Cardiac muscle cell (in vitro differentiated cells and primary cell): ENCODE measurements at places on chromosomes 3 and 15. TPM values are rescaled to one million over a fixed set of nuclear protein-coding genes. Genes with fewer than 3 reads are reported as not detected.

DNA sequence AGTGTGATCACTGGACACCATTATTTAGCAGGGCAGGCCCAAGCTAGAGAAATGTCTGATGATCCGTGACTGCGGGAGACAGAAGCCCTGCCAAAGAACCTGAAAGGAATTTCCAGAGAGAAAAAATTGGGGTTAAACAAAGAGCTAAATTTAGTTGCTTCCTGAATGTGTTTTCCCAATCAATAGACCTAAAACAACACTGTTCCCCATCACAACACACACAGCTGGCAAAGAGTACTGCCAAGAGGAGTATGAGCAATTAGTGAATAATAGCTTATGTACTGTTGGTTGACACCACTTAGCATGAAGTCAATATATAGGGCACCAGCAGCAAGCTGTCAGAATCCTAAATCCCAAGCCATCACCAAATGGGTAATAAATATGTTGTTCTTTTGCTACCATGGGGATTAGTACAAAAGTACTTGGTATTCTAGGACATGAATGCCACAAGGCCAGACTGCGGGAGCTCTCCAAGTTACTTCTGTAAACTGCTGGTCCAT lies 35.7 kb downstream of the CLK3 start:
- no peak for DNase-seq

- no peak for DNase-seq
Observed at GRCh38 chr15:40323953-40324937, 753 bp downstream of the INAFM2 start.

DNA sequence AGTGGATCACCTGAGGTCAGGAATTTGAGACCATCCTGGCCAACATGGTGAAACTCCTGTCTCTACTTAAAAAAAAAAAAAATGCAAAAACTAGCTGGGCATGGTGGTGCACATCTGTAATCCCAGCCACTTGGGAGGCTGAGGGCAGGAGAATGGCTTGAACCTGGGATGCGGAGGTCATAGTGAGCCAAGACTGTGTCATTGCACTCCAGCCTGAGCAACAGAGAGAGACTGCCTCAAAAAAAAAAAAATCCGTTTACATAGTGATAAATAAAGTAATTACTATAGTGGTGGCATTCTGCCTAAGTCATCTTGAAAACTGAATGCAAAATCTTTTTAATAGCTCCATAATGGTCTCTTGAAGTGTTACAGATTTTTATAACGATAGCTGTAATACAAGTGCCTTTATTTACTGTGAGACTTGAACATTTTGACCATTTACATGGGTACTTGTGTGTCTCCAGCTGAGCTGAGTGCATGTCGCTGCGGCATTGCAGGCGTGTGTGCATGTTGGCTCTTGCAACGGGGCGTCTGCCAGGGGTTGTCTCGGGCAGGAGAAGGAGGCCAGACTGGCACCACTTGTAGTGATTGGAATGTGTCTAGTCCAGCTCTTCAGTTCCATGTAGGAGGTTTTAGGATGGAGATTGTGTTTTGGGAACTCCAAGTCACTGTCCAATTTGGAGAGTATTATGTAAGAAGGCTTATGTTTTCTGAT lies 111.9 kb downstream of the IGF1R start:
- no peak for DNase-seq

DNA sequence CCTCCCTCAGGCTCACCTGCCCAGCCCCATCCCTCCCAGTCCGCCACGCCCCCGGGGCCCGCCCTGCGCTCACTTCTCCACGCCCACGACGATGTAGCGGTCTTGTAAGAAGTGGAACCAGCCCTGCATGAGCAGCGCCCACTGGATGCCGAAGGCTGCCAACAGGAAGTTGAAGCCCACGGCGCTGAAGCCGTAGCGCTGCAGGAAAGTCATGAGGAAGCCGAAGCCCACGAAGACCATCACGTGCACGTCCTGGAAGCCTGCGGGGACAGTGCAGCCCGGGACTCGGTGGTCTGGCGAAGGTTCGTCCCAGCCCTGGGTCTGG lies 9.7 kb downstream of the RHCG start:
- peak; percentile 15 for DNase-seq

GRCh38 chr3:194492001-194492400 lies 5.2 kb upstream of the ATP13A3 start:
- no peak for DNase-seq

GRCh38 chr3:162337630-162338029 lies 841.0 kb downstream of the OTOL1 start:
- DNase-seq: no peak

DNA sequence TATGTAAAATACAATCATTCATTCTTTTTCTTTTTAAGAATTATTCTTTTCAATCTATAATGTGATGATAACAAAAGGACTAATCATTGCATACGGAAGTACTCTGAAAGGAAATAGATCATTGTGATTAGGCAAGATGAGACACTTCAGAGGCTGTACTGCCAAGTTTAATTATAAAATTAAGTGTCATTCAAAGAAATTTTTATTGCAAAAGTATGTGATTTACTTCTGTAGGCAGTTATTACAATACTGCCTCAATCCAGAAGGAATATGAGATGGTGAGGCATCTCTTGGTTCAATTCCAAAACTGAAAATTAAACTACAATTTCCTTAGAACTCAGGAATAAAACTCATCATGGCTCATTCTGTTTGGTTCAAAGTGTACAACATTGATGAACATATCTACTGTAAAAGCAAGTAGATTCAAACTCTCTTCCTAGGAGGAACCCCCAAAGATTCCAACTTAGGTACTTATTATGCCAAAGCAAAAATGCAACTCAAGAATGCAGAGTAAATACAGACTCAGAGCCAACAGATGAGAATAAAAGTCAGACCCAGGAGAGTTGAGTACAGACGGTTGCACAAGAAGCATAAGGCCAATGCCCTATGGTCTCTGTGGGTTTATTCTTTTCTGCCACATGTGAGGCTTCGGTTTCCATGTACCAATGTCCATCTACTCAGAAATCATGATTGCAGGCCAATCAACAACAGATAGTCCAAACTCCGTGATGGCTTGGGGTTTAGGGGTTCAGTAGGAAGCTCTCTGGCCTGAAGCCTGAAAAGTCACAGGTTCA lies 118.5 kb upstream of the WNT5A start:
- DNase-seq: no peak

Gene STAB1
- 0.91 TPM in 1 of 2 replicates, not detected in the other for polyA plus RNA-seq

Gene SIDT1
- polyA plus RNA-seq: 0.32 TPM in 1 of 2 replicates, not detected in the other

Gene PARL
- 82.2 and 99.9 TPM in 2 replicates for polyA plus RNA-seq

Gene C3orf49
- polyA plus RNA-seq: not detected in 2 replicates

Gene ISL2
- not detected in 2 replicates for polyA plus RNA-seq

Gene ZDHHC23
- 2.9 and 7.9 TPM in 2 replicates for polyA plus RNA-seq

Gene CCNDBP1
- 82.4 and 104 TPM in 2 replicates for polyA plus RNA-seq

Gene TMEM212
- polyA plus RNA-seq: 0.26 TPM in 1 of 2 replicates, not detected in the other
